ENCODE measurements at places on chromosomes 5 and 9. TPM values are rescaled to one million over a fixed set of nuclear protein-coding genes. Genes with fewer than 3 reads are reported as not detected.
A peak's percentile ranks its signal among the peaks of the same experiment; 100 is the strongest.

LCP2 gene
- total RNA-seq, result 0.09 TPM

PAPPA gene
- total RNA-seq, result 208 TPM

IFNA21 gene
- total RNA-seq, result not detected

SOHLH1 gene
- not detected for total RNA-seq

GHR gene
- 2.3 TPM for total RNA-seq

C9 gene
- total RNA-seq, result 0.07 TPM

PCDHGA3 gene
- 0.17 TPM for total RNA-seq

DNA sequence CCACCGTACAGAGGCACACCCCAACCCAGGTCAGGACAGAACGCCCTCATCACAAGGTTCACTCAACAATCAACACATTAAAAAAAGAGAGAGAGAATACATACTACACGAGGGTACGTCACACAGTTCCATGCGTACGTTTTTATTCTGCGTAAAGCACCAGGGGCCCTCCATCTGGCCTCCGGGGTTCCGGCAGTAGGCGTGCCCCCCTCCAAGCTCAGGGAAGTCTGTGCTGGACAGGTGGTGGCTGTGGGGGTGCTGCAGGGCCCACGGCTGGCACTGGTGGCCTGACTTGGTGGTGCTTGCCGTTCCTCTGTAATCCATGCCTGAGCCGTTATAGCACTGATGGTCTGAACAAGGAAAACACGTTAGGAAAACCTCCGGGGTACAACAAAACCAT, 219.2 kb downstream of the ROR2 start:
- no peak for DNase-seq

DNA sequence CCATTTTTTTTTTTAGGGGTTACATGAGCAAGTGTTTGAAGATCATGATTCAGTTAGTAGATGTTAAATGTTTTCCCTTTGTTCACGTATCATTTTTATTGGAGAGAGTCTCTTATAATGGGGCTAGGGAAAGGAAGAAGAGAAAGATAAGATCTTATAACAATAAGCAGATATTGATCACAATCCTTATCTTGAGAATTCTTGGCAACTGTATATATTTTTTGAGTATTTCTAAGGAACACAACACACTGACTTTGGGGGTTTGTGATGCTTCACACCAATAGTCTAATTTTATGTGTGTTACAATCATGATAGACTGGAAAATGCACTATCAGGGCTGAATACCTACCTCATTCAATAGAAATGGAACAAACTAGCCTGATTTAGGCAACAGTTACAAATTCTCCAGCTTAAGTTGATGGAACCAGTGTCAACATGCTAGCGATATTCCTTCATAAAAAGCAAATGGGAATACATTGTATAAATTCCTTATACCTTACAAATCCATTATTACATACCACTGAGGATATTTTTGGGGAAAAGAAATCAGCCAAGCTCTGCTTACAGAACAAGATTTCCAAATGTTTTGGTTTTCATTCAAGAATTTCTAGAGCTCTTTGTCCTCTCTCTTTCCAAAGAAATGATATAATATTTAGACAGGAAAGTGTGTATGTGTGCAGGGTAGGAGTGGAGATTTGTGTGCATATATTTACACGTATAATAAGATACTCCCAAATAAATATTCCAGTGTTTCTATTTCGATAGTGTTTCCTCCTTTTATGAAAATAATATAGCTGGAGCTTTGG, 41.5 kb downstream of the SVEP1 start:
- DNase-seq, result peak; percentile 70

DNA sequence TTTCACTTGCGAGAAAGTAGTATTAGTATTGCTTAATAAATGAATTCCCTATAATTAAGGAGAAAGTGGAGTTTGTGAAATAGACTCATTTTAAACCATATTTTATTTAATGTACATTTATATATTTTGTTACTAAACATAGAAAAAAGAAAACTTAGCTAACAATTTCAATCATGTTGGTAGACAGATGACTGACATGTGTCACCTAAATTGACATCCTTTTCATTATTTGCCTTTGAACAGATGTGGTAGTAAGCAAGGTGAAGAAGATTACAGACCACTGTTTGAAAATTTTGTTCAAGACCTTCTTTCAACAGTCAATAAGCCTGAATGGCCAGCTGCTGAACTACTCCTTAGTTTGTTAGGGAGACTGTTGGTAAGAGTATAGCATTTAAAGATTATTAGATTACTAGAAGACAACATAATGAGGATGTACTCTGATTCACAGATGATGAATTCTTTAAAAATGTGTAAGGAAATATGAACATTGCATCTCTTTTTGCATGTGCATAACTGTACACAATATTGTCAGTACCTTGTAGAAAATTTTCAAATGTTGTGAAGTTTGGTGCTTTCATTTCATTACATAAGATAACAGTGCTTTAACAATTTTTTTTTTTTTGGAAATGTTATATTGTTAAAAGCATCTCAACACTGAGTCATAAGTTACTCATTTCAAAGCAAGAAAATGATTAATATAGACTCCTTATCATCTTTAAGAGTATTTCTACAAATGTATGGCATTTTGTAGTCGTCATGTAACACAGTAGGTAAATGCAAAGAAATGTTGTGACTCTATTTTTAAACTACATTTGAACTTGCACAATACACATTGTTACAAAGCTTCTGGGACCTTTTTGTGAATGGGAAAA, 139.5 kb downstream of the NIPBL start:
- DNase-seq, result peak; percentile 33

DNA sequence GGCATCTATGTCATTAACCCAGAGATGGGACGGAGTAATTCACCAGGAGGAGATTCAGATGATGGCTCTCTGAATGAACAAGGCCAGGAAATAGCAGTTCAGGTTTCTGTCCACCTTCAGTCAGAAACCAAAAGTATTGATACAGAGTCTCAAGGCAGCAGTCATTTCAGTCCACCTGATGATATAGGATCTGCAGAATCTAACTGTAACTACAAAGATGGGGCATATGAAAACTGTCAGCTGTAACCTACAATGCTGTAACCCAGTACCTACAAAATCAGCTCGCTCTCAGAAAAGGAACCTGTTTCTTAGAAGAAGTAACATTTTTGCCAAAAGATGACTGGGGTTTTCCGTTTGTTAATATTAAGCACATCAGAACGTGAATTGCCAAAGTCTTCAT, 14.7 kb downstream of the MFAP3 start:
- DNase-seq, result no peak

DNA sequence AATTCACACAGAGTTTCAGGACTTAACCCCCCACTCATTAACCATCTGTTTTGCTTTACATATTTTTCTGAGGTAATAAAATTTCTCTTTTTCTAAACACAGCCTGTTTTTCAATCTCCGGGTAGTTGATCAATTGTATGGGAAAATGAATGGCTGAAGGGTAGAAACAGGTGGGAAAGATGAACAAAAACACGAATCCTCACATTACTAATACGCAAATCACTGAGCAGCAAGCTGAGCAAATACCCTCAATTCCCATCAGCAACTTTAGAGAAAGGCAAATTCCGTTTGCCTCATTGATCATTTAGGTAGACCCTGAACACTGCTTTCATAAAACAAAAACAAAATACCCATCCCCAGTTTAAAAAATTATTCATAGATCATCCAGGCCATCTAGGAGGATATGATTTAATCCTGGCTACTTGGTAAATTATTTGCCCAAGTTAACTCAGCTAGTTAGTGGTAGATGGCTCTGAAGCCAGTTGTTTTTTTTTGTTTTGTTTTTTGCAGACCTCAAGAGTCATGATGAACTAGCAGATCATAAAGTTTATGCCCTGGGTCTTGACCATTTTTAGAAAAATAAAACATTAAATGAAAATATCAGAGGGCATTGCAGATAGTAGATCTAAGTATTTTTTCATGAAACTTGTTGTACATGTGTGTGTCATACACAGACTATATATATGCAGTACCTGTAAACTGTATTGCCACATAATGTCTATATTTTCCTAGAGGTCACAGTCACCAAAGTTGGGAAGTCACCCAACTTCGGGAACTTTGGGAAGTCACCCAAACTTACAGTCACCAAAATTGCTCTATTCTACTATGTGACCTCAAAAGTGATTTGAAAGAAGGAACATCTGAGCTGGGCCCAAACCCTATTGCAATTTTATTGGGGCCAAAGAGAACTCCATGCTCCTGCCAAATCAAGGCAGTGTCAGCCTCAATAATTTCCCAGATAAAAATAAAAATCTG, 1.6 kb upstream of the CD274 start:
- DNase-seq, result no peak

- peak; percentile 98 for DNase-seq
Observed at GRCh38 chr5:144697847-144698262, 527.2 kb downstream of the KCTD16 start.

DNA sequence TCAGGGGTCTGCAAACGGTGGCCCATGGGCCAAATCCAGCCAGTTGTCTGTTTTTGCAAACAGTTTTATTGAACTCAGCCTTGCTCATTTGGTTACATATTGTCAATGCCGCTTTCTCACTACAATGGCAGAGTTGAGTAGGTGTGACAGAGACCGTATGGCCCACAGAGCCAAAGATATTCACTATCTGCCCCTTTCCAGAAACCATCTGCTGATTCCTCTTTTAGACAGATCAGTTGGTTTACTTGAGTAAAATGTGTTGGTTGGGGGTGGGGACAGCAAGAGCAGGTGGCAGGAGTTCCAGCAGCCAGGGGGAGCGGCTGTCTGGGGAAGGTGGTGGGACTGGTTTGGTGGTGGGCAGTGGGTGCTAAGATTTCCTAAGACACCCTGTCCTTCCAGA, 54.8 kb downstream of the COL27A1 start:
- no peak for DNase-seq

DNA sequence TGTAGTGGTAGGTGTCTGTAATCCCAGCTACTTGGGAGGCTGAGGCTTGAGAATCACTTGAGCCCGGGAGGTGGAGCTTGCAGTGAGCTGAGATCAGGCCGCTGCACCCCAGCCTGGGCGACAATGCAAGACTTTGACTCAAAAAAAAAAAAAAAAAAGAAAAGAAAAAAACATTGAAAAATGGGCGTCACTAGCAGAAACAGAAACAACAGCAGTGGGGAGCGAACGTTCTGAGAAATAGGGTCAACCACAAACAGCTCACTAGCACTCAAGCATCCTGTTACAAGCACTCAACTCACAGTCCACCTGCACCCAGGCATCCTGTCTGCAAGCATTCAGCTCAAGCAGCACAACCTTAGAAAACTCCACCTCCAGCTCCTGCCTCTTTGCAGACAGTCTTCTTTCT, 17.2 kb downstream of the TRIM14 start:
- peak; percentile 14 for DNase-seq

- DNase-seq, result no peak
Observed at GRCh38 chr5:38249301-38249700, 9.1 kb upstream of the EGFLAM start.

DNA sequence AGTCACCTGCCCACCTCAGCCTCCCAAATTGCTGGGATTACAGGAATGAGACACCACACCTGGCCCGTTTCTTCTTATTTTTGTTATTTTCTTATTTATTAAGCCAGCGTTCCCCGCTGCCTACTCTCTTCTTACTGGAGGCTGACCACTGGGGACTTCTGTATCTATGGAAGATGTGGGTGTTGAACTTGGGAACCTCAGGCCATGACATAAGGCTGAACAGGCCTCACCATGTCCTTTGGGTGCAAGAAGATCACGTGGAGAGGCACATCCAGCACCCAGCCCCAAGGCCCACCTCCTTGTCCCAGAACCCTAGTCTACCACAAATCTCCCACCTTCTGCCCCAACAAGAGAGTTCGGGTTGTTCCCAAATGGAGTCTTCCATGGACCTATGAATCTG, 59.4 kb upstream of the NEK6 start:
- DNase-seq, result no peak

GRCh38 chr9:103902263-103902662, 191.8 kb upstream of the SMC2 start:
- no peak for DNase-seq

DNA sequence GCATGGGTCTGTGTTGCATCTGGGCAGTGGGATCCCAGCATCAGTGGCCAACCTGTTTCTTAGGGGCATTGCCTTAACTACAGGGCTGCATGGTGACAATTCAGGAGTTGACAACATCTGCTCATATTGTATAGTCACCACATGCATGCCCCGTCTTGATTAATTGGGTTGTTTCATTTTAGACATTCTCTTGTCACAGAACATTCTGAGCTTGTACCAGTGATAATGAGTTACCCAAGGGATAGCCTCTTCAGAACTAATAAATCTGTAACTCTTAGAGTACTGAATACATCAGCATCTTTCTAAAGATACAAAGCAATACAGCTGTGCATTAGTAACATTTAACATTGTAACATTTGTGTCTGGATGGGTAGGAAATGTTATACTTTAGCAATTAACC, 426.5 kb upstream of the CD180 start:
- DNase-seq, result no peak

DNA sequence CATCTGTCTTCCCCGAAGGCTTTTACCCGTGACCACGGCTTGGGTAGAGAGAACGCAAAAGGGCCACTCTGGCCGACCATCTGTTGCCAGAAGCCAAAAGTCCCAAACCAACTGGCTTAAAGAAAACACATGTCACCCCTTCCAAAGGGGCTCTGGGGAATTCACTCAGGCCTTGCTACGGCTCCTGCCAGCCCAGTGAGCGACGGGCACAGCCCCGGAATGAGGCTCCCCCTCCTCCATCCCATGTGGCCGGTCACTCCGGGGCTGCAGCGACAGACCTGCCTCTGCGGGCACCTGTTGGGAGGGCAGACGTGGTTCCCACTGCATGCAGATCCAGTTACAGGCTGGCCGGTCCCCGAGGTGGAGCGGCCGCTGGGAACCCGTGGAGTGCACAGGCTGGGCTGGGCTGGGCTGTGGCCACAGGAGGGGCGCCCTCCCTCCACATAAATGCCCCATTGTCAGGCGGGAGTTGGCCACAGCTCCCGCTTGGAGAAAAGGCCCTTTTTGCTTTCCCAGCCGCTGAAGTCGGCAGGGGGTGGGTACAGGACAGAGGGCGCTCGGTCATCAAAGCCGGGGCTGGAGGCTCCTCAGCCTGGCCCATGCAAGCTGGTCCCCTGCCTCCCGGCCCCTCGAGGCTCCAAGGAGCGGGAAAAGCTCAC, 19.9 kb downstream of the NOTCH1 start:
- no peak for DNase-seq

DNA sequence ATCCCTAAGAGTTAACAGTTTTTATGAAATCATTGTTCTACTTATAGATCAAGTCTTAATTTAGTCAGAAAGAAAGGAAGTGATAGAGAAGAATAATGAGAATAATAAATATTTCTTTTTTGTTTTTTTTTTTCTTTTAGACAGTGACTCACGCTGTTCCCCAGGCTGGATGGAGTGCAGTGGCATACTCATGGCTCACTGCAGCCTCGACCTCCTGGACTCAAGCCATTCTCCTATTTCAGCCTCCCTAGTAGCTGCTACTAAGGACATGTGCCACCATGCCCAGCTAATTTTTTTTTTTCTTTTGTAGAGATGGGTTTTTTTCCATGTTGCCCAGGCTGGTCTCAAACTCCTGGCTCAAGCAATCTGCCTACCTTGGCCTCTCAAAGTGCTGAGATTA, 11.0 kb downstream of the IFNA21 start:
- no peak for DNase-seq

DNA sequence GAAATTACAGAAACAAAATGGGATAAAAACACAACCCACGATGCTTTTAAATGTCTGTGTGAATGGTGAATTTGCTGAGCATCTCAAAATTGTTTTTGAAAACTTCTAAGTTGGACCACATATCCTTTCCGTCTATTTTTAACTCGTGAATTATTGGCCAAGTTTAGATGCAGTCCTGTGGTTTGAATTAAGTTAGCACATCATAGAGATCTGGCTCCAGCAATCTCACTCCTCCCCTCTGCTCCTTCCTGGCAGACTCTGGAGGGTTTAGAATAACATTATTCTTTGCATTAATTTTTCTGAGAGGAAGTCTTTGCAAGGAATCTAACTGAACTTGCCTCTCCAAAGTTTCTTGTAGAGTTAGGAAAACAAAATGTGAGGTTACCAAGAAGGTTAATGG, 14.5 kb upstream of the ANKRD55 start:
- peak; percentile 48 for DNase-seq

- DNase-seq, result no peak
Observed at GRCh38 chr5:140217299-140218026, 42.5 kb downstream of the CYSTM1 start.

Data from astrocyte (in vitro differentiated cells and primary cell).